ENCODE measurements at places on chromosomes 1 and 21. TPM values are rescaled to one million over a fixed set of nuclear protein-coding genes. Genes with fewer than 3 reads are reported as not detected.

KIF17 gene
- 13.3 TPM for total RNA-seq

DNA sequence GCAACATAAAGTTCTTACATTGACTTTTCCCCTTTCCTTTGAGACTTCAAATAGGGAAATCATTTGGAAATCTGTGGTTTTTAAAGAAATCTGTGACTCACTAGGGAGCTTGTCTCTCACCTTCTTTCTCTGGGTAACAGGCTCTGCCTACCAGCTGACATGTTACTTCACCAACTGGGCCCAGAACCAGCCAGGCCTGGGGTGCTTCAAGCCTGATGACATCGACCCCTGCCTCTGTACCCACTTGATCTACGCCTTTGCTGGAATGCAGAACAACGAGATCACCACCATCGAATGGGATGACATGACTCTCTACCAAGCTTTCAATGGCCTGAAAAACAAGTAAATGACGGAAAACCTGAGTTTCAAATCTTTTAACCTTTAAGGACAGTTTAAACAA lies 9.2 kb upstream of the CHIA start:
- no peak for DNase-seq

- DNase-seq, result no peak
These were observed 55.6 kb upstream of the DUSP10 start for GRCh38 chr1:221797506-221797905.

DNA sequence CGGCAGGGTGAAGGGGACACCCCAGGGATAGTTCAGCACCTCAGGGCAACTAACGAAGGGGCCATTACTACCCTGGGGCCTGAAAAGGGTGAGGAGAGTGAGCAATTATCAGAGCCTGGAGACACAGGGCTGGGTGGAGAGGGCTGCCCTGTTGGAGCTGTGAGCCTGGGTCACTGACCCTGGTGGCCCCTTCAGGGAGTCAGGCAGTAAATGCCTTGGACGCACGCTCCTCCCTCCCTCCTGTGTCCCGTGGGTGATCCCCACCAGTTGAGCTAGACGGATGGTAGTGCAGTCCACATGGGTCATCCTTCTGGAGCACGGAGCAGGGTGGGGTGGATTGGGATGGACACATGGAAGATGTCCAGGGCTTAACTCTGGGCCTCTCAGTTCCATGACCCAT lies 305.3 kb downstream of the PTPRU start:
- no peak for DNase-seq

DNA sequence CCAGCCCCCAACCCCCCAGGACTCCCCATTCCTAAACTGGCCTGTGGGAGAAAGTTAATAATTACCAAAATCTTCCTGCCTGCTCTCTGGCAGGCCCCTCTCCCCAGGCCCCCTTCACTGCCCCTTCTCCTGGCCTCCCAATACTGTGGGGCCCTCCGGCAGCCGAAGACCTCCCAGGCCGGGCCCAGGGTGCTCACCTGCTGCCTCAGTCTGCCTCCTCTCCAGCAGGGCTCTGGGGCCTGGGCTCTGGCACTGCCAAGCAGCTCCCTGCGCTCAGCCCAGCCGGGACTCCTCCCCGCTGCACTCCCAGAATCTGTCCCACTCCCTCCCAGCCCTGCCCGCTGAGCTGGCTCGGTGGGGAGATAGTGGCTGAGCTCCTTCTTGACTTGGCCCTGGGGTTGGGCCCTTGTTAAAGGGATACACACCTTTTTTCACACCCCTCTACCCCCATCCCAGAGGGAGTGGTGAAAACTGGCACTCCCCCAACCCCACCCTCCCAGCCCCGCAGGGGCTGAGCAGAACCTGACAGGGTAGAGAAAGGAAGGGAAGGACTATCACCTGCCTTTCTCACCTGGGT lies at the start of gene S100A16:
Gene S100A16, minus strand, starts transcription at position 383 of the 577 bp plus-strand sequence. CDS start 4,986 bp downstream, outside the sequence.
- DNase-seq, result peak; percentile 68
